ENCODE measurements at places on chromosomes 4 and X.

- DNase-seq: no peak
These were observed 139.1 kb downstream of the ARX start for GRCh38 chrX:24876530-24877287.

- no peak for DNase-seq
These were observed 86.5 kb downstream of the HCCS start for GRCh38 chrX:11197671-11198070.

- DNase-seq: no peak
These were observed 80.2 kb downstream of the ATOH1 start for GRCh38 chr4:93908778-93909177.

GRCh38 chr4:1932736-1933135 is 61.5 kb downstream of the NSD2 start:
- DNase-seq: no peak

DNA sequence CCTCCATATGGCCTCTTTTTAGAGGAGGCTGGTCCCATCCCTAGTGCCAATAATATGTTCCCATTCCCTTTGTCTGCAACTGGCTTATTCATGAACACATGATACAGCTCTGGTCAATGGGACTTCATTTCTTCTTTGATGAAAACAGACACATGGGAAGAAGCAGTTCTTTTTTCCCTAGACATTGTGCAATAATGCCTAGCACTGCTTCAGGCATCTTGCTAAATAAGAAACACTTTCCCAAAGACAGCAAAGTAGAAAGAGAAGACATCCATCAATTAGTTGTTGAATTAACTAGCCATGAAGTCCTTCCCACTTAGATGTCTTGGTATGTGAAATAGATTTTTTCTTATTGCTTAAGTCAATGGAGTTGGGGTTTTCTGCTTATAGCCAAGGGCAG is 40.1 kb upstream of the TRPC3 start:
- no peak for DNase-seq

- DNase-seq: no peak
These were observed 734 bp upstream of the SH3TC1 start for GRCh38 chr4:8198206-8198905.

DNA sequence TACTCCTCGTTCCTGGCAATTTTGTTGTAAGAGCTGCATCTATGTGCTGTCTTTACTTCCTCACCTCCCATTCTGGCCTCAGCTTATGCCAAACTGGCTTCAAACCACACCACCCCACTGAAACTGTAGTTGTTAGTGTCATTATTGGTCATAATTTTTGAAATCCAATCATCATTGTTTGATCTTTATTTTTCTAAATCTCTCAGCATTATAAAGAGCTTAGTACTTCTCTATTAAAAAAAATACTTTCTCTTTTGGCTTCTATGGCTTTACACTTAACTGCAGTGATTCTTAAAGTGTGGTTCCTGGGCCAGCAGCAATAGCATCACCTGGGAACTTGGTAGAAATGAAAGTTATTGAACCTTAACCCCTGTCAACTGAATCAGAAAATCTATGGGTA is 83.5 kb upstream of the GRPR start:
- DNase-seq: no peak

DNA sequence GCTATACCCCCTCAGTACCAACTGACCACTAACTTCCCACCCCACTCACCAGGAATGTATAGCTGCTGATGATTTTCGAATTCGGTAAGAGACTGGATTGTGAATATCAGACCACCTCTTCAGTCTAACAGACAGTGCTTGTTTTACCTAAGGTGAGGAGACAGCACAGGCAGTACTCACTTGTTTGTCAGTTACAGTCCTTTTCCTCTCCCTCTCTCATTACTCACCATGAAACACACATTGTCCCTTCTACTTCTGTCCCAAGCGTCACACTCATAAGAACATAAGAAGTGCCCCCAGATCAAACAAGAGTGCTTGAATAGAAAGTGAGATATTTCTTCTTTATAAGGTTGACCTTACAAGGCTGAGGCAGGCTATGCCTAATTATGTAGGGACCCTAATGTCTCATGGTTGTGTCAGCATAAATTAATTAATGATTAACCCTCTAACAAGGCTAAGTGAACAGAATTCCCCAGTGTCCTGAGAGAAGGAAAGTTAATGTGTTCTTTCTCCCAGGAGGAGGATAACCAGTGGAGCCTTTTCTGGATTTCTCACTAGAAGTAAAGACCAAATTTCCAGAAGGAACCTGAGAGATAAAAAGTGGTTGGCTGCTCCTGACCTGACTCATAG is 32.2 kb downstream of the ZCCHC12 start:
- no peak for DNase-seq

DNA sequence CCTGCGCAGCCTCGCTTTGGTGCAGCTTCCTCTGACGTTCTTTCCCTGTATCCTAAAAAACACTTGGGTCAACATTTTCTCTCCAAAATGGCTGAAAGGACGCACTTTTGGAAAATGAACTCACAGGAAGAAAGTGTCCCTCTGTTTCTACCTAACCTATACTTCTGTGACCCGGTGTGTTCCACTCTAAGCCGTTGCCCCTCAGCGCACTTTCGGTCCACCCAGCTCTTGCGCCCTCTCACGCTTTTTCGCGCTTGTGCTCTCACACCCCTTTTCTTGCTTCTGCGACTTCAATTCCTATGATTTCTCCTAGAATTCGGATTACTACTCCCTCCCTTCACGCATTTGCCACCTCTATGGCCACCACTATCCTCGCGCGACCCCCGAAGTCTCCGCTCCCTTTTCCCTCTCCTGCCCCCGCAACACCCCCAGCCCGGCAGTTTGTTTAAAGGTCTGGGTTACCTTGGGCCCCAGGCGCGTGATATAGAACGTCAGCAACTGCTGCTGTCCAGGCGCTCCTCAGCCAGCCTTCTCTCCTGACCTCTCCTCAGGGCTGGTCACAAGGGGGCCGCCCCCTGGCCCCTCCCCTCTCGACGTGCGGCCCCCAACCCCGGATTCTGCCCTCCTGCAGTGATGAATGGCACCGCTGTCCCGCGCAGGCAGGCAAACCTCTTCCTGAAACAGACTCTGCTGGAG is at the start of gene USP51:
TSS of gene USP51 (minus strand) at position 535 of the 696 bp plus-strand sequence. CDS start 909 bp downstream, outside the sequence.
- DNase-seq: no peak

Measured in NCI-H1048 (cell line).